ENCODE measurements at places on chromosomes 7 and 10.

DNA sequence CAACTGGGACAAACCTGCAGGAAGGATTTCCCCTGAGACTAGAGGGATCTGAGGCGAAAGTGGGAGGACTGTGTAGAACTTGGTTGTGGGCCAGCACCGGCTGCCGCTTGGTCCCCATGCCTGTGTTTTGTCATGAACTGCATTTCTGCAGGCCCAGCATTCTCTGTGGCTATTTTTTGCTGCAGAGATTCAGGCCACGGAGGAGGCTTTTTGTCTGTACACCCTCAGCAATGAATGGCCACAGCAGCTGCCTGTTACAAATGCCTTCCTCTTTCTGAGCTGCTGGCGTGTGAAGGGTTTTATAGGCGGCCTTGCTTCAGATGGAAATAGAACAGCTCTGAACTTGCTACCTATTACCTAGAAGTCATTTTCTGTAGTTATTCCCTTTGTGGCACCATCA is 164.4 kb downstream of the SH2D4B start:
- no peak for DNase-seq

- peak; percentile 10 for DNase-seq
Observed at GRCh38 chr7:77903597-77903996, 105.0 kb downstream of the PHTF2 start.

DNA sequence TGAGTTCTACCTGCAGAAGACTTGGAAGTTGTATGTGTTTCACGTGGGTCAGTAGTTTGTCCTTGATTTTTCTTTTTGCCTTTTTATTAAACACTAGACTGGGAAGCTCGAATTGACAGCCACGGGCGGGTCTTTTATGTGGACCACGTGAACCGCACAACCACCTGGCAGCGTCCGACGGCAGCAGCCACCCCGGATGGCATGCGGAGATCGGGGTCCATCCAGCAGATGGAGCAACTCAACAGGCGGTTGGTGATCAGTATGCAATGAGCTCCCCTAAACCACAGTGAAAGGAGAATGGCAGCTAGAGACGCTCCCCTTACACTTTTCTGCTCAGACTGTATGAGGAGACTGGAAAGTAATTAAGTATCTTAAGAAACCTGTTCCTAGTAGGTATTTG is 126.7 kb upstream of the STK17A start:
- no peak for DNase-seq

GRCh38 chr7:25575634-25576033 is 347.3 kb upstream of the NPVF start:
- DNase-seq = no peak

DNA sequence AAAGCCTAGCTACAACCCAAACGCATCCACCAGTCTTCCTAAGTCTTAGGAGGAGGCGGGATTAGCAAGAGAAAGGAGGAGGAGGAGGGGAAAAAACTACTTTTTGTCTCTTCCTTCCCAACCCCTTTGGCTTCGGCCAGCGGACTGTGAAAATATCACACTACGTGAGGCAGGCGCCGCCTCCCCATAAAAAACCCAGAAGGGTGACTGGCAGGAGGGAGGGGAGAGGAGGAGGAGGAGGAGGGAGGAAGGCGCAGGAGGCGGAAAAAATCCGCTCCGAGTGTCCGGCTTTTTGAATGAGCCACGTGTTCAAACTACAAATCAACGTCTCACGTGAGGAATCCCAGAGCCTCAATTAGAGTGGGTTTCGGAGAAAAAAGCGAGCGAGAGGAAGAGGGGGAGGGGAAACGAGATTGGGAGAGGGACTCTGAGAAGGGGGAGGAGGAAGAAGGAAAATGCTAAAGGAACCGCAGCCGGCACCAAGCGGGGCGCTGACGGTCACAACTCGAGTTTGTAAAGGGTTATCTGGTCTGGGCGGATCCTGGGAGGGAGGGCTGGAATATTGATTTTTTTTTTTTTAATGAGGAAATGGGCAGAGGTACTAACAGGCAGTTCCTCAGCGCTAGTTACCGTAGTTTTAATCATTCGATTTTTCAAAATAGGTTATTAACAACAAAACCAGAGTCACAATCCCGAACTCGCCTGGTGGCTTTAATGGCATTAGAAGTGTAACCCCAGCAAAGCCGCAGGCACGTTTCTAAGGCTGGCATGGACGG is at the start of gene IGF2BP3:
Gene IGF2BP3 (minus strand): TSS at position 162 of the 776 bp plus-strand sequence. CDS start 381 bp downstream, outside the sequence.
- peak; percentile 34 for DNase-seq

GRCh38 chr7:103690242-103690974 is 244.4 kb upstream of the SLC26A5 start:
- no peak for DNase-seq

DNA sequence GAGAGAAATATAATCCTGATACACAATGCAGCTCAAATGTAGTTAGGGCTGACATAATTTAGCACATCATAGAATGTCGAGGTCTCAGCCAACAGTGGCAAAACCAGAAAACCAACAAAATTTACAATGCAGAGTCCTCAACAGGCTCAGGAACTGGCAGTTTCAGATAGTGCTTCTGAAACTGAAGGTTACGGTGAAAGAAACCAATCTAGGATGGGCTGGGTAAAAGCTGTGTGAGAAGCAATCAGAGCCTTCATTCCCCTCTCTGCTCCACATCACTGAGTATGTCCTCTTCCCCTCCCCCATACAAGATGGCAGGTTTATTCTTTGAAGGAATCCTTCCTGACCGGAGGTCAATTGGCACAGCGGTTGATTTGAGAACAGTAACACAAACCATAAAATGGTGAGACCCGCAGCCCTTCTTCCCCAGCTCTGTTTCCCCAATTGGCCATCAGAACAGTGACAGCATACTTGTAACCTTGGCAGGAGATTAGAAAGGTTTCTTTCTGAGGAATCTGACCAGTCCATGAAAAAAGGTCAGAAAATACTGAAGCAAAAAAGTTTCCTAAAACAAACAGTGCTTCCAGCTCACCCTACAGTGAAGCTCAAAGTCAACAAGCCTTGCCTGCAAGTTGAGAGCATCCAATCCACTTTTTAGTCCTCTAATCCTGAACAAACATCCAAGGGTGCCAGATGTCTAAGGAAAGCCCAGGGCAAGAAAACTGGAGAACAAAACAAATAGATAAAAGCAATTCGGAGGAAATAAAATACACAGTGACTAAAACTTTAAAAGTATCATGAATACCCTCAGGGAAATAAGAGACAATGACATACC is 53.9 kb upstream of the IL6 start:
- DNase-seq = peak; percentile 61
